ENCODE measurements at places on chromosomes 13 and 19.

DNA sequence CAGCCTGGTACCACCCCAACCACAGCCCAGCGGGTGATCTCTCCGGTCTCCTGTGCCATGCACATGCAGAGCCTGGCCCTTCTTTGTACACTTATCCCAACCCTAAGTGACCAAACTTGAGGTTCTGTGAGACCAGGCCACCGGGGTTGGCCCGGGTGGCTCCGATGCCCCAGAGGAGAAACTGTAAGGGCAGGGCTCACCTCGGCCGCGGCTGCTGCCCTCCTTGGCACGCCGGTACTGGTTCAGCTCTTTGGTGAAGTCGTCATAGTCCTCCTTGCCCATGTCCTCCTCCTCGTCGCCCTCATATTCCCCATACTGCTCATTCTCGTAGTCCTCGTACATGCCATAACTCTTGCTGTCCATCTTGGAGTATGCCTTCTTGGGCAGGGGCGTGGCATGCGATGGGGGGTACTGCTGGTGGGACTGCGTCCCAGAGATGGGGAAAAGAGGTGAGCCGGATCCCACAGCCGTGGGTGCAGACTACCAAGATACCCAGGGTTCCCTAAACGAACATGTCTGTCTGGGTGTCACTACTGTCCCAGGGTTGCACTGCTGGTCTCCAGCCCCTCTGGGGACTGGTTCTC lies 23.7 kb downstream of the ZC3H4 start:
- DNase-seq = no peak

DNA sequence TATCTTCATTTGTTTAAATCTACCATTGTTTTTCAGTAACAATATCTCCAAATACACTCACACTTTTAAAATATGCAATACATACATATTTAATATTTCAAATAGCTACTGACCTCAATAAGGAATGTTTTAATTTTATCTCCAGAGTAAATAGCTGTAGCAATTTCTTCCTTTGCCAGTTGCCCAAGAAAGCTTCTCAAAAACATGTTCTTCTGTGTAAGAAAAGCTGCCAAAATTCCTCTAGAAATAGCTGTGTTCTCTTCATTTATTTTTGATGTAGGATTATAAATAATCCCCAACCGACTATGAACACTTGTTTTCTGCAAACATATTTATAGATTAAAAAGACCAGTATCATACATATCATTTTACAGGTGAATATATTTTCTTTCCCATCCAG lies 150.5 kb downstream of the UGGT2 start:
- DNase-seq = no peak

GRCh38 chr19:8087876-8088275 lies 35.3 kb downstream of the CCL25 start:
- DNase-seq = no peak

DNA sequence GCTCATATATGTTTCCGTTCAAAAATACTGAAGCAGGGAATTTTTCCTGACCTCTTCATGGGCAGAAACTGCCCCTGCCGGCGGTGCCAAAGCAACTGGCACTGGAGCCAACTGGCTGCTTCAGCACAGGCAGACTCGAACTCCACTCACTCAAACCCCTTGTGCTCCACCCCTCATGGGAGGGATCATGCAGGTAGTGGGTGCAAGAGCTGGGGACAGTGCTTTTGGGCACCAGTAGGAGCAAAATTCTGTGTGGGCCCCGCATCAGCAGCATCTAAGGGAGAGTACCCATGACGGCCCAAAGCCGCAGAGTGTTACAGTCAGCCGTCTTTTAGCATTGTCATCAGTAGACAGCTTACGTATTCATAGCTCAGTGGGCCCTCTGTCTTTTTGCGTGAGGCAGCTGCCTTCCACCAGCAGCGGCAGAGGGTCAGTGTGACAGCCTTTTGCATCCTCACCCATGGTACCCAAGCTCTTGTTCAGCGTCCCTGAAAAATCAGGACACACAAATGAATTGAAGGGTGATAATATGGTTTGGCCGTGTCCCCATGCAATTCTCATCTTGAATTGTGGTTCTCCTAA lies 393.8 kb downstream of the SLITRK6 start:
- DNase-seq = no peak

DNA sequence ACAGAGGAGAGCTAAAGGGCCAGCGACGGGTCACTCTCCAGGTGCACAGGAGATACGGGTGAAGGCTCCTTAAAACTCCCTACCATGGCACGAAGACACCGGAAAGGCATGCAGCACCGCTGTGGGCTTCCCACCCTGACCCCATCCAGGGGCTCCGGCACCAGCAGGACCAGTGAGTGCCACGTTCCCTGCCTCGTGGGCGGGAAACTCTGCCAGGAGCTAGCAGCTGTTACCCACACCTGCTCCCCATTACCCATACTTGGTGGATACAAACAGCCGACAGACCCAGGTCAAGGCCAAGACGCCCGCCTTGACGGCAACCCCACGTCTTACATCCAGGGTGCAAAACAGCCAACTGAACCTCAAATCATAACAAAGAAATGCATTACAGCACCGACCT lies 56.7 kb downstream of the GNG7 start:
- no peak for DNase-seq

GRCh38 chr13:108361769-108362168 lies 92.3 kb downstream of the TNFSF13B start:
- DNase-seq = no peak

DNA sequence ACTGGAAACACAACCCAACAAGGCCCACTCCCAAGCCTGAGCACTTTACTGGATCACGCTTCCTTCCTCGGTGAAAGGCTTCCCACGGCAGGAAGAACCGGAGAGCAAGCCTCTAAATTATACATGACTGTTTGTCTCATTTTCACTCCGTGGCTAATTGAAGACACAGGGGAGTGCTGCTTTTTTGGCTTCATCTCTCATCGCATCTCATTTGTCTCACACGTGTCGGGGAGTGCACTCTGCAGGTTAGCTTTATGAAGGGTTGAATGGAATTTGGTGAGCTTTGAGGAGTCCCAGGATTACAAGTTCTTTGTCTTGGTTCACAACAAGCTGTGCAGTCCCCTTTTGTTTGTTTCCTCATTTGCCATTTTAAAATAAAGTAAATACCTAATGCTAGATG lies 544.6 kb downstream of the GPC6 start:
- no peak for DNase-seq

DNA sequence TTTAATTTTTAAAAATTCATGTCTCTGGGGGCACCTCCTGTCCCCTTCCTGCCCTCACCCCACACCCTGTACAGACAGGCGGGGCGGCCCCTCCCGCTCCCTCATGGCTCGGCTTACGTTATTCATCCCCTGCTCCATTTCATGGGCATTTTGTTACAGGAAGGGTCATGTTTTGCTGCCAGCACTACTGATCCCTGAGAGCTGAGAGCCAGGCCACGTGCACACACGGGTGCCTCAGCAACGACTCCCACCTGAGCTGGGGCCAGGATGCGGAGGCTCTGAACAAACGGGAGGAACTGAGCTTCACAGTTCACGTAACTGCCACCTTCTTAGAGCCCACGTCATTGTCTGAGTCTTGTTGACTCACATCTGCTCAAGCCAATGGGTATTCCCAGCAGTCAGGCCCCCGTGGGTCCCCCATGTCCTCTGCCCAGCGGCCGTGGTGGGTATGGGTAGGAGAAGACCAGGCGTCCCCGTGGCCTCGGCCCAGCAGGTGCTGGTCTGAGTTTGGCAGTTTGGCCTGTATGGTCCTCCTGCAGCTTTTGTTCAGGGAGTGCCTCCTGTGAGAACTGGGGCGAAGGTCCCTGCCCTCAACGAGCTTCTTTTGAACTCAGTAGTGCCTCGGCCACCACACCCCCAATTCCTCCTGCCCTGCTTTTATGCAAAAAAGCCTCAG lies 16.4 kb upstream of the TMEM255B start:
- DNase-seq = no peak

DNA sequence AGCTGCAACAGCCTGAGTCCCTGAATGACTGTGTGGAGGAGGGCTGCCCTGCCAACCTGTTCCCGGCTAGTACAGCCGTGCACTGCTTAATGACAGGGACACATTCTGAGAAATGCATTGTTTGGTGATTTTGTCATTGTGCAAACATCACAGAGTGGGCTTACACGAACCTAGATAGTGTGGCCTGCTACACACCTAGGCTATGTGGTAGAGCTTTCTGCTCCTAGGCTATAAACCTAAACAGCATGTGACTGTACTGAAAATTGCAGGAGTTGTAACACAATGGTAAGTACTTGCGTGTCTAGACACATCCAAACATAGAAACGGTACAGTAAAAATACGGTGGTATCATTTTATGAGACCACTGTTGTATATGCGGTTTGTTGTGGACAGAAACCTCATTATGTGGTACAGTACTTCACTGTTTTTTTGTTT lies 35.0 kb downstream of the VASP start:
- no peak for DNase-seq

GRCh38 chr13:109684084-109684823 lies 102.1 kb downstream of the IRS2 start:
- no peak for DNase-seq
